ENCODE measurements at places on chromosomes 6 and 20.

DNA sequence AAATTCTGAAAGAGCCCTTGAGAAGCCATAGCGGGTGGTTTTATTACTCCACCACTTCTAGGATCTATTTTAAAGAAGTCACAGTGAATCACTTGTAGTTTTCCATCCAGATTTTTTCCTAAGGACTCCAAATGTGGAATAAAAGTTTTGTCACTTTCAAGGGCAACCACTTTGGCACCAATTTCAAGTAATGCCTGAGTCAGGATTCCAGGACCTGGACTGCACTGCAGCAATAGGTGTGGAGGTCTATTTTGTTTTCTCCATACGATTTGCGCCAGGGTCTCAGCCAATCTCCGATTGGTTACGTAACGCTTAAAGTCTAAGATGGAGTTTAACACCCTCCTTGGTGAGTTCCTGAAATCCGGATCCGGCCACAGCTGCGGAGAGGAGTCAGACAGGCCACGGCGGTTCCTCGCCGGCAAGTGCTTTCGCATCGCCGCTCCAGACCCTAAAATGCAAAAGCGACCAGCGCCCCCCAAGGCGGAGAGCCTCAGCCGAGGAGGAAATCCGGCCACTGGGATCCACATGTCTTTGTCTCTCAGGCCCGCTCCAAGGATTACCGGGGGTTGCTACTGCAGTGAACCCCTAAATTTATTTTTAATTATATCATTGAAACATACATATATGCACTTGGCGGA, 18.6 kb upstream of the PPP1R3G start:
- no peak for DNase-seq

DNA sequence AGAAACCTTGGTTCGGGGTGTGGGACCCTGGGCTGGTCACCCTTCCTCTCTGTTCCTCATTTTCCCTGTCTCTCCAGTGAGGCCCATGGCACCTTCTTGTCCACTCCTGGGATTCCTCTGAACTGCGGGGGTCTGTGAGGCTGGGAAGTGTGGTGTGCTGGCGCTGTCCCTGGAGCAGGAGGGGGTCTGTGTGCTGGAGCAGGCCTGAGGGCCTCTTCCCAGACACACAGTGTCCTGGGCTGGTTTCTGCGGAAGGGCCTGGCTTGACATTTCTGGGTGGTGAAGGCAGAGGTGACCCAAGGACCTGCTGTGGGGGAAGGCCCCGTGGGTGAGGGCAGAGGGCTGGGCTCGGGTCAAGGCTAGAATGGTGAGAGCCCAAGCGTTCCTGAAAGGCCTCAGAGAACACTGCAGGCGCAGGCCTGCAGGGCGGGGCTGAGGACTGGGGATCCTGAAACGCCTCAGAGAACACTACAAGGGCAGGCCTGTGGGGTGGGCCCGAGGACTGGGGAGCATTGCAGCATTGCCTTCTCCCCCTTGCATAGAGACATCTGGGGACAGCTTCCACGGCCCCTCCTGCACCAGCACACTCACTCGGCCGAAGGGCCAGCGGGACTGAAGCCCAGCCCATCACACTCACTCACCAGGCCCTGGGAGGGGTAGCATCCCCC, 10.6 kb upstream of the BAK1 start:
- no peak for DNase-seq

- DNase-seq: no peak
These were observed 27.8 kb downstream of the CCN2 start for GRCh38 chr6:131923356-131923755.

DNA sequence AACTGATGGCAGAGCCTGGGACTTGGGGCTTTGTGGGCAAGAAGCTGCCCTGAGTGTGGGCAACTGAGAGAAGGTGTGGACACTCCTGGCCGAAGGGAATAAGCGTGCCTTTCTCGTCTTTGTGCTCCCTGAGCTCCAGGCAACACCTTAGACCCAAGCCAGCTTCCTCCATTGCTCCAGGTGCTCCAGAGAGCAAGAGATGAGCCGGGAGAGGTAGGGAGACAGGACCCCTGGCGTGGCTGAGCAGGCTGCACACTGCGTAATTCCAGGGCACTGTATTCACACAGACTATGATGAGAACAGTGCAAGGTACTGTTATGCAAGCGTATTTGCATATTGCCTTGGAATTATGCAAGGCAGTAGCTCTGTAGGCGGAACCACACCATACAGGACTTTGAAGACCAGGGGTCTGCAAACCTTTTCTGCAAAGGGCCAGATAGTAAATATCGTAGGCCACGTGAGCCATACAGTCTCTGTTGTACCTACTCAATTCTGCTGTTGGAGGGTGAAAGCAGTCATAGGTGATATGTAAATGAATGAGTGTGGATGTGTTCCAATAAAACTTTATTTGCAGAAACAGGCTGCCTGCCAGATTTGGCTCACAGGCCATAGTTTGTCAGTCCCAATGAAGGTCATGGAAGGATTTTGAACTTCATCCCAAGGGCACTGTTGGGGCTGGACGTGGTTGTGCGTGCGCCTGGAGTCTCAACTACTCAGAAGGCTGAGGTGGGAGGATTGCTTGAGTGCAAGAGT, 42.1 kb upstream of the FAM83D start:
- DNase-seq: no peak

DNA sequence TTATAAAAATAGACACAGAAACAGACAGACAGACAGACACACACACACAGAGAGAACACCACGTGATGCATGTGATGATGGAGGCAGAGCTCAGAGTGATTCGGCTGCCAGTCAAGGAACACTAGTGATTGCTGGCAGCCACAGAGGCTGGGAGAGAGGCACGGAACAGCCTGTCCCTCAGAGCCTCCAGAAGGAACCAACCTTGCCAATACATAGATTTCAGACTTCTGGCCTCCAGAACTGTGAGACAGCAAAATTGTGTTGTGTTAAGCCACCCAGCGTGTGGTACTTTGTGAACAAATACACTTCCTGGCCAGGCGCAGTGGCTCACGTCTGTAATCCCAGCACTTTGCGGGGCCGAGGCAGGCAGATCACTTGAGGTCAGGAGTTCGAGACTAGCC, 9.5 kb upstream of the PARD6B start:
- DNase-seq: no peak

GRCh38 chr6:26249707-26249956, 115.4 kb upstream of the BTN3A2 start:
- DNase-seq: no peak
